ENCODE measurements at places on chromosomes 4 and X.

DNA sequence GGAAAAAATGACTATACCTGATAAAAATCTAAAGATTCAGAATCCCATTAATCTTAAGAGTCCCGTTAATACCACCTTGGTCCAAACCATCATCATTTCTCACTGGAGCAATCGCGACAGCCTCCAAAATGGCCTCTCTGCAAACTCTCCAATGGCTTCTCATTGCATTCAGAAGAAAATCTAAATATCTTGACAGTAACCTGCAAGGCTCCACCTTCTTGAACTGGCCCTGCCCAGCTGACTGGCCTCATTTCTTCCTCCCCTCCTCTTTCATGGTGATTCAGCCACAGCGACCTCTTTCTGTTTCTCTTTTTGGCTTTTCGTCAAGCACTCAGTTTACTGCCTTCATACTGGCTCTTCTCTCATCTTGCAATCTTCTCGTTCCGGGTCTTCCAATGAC lies 56.2 kb upstream of the GPRIN3 start:
- DNase-seq: no peak

- no peak for DNase-seq
These were observed 731.5 kb upstream of the AGA start for GRCh38 chr4:178173771-178174170.

DNA sequence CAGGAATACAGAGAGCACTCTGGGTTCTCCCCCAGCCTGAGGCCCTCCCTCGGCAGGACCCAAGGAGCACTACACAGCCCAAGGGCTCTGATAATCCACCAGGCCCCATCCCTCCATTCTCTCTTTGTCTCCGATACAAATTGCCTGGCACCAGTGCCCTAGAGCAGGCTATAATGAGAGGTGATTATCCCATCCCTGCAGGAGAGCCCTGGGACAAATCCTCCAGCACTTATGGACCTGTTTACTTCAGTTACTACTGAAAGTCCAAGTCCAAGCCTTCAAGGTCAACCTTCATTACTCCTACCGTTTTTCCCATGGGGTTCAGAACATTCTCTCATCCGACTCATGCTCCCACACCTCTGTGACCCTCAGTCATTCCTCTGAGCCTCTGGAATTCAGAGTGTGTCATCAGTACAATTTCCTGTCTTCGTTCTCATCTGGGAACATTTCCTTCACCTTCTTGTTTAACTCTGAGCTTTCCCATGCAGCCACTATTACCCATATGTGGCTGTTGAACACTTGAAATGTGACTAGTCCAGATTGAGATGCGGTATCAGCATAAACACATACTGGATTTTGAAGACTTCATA lies 299.0 kb downstream of the RAPGEF2 start:
- no peak for DNase-seq

- no peak for DNase-seq
These were observed 86.0 kb upstream of the TET2 start for GRCh38 chr4:105060628-105061027.

DNA sequence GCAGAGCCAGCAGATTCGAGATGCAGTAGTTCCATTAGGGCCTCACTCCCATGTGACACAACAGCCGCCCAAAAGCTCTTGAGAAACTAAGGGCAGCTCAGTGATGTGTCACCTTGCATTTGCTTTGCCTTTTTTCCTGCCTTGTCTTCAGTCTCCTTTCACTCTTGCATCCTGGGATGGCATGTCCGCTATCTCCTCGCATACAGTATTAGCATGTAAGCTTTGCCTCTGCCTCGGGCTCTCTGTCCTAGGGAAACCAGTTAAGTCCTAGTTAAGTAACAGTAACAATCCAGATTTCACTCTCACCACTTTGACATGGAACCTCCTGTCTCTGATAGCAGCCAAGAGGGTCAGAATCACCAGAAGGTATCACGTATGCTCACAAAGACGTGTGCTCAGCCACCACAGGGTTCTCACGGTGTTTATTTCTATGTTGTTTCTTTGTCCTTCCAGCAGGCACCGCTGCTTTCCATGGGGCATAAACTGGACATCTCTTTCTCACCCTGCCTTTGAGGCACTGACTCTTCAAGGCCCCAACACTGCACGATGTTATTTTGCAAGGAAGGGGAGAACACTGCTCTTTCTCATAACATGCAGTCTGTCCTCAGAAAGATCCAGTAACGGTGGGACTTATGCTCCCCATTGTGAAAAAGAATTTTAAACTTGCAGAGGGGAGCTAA lies 26.7 kb upstream of the SORBS2 start:
- DNase-seq: no peak

DNA sequence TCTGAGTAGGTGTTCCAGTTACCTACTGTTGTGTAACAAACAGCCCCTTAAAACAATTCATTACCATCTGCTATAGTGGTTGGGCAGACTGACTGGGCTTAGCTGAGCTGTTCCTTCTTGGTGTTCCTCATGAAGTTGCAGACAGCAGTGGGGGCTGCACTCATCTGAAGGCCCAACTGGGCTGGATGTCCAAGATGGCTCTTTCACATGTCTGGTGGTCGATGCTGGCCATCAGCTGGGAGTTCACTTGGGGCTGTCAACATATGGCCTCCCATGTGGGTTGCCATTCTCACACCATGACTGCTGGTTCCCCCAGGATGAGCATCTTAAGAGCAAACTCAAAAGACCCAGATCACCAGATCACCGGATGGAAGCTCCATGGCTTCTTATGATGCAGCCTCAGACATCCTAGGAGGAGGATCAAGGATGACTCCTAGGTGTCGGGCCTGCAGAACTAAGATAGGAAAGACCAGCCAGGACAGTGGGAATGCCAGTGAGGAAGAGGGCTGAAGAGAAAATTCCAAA lies 34.3 kb upstream of the PPP2R2C start:
- DNase-seq: no peak

DNA sequence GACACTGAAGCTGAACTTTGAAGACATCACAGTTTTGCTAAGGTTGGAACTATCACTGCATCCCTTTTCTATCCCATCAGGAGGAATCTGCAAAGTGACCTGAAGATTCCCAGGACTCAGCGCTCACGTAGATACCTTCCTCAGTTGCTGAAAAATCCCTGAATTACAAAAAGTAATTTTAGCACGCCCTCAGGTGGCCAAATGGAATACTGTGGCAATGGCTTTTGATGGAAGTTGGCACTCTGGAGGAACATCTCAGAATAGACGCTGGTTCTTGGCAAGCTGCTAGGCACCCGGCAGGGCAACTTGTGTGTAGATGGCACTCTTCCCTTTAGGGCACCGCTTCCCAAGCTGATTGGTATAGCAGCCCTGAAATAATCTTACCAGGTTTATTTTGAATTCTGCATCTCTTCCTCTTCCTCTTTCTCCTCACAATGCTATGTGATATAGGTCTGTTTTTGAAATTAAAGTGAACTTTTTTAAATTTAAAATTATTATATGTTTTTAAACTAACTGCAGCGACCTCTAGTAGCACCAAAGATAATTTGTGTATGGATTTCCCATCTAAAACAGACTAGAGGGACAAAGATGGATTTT lies 16.3 kb upstream of the ESX1 start:
- no peak for DNase-seq

DNA sequence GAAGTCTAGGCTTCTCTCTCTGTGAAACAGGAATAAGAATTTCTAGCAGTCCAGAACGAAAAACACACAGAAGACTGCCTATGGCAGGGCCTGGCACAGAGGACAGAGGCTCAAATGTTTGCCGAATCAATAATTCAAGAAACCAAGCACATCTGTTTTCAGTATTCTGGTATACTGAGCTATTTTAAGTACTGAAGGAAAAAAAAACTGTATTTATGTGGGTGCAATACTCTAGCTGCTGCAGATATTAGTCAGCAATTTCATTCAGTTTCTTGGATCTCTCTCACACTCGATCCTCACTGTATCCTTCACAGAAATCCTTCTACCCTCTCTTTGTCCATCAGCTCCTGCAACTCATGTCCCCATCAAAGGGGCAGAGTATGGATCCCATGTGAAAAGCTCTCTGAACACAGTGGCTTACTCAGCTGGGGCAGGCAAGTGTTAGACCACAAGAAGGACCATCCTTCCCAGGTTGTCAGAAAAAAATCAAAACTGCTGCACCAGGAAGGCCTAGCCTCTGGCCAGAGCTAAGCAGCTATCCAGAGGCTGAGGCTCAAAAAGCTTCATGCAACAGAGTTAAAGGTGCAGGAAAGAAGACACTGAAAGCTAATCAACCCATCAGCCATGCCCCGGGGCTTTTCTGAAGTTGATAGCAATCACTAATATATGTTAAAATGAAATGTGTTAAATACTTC lies 9.1 kb upstream of the USO1 start:
- DNase-seq: no peak

DNA sequence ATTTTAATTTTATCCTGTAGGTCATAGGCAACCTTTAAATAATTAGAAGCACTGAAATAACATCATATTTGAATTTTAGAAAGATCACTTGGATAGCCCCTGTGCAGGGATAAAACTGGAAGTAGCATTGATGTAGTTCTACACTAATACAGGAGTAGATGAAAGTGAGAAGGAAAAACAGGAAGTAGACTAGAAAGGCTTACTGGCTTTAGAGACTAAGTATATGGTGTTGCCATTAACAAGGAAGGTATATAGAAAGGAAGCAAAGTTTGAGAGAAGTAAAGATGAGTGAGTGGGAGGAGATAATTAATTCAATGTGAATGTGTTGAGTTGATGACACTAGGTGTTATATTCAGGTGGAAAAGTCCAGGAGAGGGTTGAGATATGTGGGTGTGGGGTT lies 73.1 kb upstream of the EPGN start:
- no peak for DNase-seq

- no peak for DNase-seq
These were observed 448 bp upstream of the TBC1D8B start for GRCh38 chrX:106802063-106802387.

DNA sequence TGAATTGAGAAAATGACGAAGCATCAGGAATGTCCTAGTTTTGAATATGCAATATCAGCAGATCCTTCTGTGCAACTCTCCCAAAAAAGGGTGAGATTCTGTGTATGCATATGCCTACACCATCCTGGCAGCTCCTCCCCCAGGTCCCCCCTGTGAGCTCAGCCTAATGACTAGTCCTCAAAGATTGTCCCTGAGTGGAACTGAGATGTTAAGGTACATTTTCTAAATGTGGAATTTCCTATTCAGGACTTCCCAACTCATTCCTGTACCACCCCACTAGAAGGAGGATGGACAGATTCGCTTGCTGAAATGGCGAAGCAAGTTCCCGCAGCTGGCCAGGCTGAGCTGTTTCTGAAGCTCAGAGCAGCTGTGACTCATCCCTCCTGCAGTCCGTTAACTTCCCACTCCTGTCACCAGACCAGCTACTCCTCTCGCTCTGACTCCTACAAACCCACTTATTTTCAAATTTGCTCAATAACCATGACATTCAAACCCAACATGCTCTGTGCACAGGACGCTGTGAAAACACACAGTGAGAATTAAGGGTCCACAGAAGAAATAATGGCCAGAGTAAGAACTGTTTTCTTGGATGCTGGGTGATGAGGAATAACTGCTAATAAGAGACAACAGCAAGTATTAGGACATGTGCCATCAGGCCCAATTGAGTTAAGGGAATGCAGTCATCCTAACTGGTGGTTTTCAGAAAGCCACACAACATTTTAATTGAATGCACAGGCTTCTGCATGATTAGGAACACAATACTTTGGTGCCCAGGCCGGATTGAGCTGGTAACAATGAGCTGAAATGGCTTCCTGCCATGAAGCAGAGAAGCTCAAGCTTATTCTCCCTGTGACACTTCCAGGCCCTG lies 40.0 kb upstream of the IRF2 start:
- DNase-seq: peak; percentile 62

DNA sequence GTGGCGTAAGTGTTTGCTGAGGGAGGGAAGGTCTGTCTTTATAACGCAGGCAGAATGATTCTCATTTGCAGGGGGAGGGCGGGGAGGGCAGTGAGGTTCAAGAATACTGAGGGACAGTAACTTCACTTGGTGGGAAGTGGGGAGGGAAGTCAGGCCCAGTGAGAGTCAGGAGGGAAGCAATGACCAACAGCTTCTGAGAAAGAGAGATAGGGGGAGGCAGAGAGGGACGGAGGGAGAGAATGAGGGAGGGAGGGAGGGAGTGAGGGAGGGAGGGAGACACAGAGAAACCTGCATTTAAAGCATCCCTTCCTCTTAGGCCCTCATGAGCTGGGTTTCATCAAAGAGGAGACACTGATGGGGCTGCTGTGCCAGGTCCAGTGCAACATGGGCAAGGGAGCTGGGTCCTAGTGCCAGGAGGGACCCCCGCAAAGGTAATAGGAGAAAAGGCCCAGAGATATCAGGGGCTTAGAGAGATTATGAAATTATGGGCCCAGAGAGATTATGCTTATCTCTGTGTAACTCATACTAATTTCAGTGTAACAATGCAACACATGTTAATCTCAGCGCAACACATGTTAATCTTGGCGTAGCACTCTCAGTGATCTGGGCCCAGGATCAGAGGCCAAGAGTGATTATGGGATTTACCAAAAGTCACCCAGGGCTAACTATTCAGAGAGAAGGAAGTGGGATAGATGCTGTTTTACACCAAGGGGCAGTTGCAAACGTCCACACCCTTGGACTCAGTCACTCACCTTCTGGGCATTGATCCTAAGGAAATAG lies 112.1 kb downstream of the DRD5 start:
- DNase-seq: no peak

GRCh38 chrX:13094374-13094773 lies 50.0 kb upstream of the FAM9C start:
- DNase-seq: no peak

DNA sequence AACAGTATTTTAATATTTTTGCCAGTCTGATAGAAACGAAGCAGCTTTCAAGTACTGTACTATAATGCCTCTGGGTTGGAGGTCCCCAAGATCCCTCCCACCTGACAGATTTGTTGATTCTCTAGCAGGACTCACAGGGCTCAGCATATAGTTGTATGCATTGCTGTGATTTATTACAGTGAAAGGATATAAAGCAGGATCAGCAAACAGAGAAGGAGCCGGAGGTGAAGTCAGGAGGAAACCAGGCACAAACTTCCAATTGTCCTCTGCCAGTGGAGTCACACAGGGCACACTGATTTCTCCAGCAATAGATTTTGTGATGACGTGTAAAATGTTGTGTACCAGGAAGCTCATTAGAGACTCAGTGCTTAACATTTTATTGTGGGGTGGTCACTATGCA lies 19.0 kb downstream of the USP53 start:
- no peak for DNase-seq

- DNase-seq: no peak
These were observed 73.1 kb downstream of the MAML3 start for GRCh38 chr4:140080883-140081282.

- DNase-seq: no peak
These were observed 161.8 kb upstream of the LDB2 start for GRCh38 chr4:17060230-17060629.

DNA sequence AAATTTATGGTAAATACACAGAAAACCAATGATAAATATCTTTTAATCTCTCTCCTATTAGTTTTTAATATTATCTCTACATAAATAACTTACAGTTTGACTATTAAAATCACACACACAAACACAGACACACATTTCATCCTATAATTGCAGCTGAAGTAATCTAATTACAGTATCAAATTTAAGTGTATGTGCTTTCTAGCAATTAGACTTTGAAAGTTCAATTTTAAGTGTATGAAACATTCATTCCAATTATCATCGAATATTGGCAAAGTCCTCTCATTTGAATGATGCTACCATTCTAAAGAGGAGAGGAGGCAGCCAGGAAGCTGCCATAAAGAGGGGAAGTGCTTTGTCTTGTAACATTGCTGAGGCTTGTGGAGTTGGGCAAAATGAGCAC lies 221.2 kb upstream of the PABPC4L start:
- DNase-seq: no peak

- DNase-seq: no peak
These were observed 13.2 kb downstream of the FGA start for GRCh38 chr4:154577324-154577723.

- DNase-seq: no peak
These were observed 59.0 kb downstream of the GSTCD start for GRCh38 chr4:105767579-105767978.

- no peak for DNase-seq
These were observed 23.6 kb upstream of the SMPX start for GRCh38 chrX:21781525-21781924.
